SK-N-SH (cell line): ENCODE measurements at places on chromosomes 7 and 10.

DNA sequence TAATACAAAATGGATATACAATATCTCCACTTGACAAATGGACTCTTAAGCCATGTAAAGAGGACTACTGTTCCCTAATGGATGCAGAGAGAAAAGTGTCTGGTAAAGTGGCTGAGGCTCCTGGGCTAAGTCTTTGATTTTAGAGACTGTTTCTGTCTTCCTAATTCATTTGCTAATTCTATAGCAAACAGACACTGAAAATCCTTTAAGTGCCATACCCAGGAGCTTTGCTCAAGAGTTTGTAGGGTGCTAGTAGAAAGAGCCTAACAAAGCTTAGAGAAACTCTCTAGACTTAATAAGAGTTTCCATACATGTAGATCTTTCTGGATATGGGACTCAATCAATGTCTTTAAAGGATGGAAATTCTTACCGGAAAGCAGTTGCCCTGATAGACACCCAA lies 16.7 kb downstream of the CEP55 start:
- no peak for DNase-seq

DNA sequence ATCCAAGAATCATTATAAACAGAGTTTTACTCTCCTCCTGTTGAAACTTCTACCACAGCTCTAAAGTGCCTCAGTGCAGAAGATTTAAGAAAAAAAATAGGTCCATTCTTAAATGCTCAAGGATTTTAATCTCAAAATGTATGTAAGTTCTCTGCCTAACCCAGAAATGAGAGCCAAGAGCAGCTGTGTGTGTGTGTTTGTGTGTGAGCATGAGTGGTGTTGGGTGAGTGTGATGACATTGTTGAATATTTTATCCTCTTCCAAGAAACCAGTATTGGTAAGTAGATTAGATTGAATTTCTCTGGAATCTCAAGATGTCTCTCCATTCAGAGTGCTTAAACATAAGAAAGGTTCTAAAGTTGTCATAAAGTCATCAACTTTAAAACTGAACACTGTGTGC lies 363.6 kb upstream of the NFE2L3 start:
- no peak for DNase-seq

DNA sequence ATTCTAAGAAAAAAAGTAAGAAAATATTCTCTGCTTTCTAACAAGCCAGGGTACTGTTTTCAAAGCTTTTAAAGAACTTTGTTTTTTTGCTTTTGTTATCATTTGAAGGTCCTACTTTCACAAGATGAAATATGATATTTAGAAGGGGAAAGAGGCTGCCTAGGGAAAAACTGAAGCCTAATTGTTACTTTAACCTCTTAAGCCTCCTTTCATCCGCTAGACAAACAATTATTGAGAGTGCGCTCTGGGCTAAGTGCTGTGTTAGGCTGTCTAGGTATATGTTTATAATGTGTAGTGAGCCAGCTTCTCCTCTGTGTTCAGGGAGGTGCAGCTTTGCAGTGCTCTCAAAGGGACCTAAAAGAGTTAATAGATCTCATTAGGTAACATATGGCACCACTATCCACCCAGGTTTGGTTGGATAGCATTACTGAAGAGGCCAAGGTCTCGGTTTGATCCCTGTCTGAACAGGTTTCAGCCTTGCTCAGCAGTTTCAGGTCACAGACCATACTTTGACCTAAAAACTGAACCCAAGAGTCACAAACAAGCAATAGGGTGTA lies 17.9 kb downstream of the PDK4 start:
- DNase-seq: no peak

GRCh38 chr10:31977440-31978155 lies 49.0 kb upstream of the ARHGAP12 start:
- no peak for DNase-seq

- DNase-seq: no peak
These were observed 88.5 kb upstream of the TCERG1L start for GRCh38 chr10:131399981-131400380.
